ENCODE measurements at places on chromosomes 3 and 15.

GRCh38 chr3:132004571-132004970 is 30.2 kb downstream of the CPNE4 start:
- DNase-seq, result no peak

- DNase-seq, result peak; percentile 65
Measured at GRCh38 chr3:42701371-42702065, 1.1 kb downstream of the HHATL start.

DNA sequence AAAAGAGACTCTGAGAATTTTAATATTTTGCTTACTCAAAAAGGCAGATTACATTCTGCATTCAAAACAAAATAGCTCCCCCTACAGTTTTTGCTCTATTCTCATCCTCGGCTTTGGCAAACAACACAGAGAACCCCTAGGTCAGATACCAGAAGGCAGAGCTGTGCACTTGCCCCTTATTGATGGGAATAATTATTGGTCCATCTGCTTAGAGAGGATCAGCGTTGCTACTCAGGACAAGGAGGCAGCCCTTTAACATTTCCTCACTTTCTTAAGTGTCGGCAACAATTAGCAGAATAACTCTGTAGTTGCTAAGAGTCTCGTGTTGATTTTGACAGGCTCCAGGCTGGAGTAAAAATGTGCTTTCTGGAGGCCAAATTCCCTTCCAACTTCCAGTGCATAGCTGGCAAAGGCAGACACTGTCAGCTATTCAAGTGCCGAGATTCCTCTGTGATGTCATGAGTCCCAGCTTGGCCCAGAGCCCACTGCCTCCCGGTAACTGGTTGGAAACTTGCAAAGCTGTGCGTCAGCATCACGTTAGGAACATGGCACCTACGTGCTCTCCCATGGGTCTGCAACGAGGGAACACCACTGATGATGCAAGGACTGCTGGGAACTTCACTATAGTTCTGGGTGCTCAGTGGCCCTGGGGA is 482.7 kb upstream of the ADAMTS9 start:
- DNase-seq, result peak; percentile 89

- no peak for DNase-seq
Measured at GRCh38 chr3:182869059-182869458, 75.8 kb downstream of the ATP11B start.

GRCh38 chr3:55309336-55309735 is 177.8 kb downstream of the WNT5A start:
- no peak for DNase-seq

GRCh38 chr3:194370753-194371152 is 1.2 kb upstream of the LRRC15 start:
- no peak for DNase-seq

DNA sequence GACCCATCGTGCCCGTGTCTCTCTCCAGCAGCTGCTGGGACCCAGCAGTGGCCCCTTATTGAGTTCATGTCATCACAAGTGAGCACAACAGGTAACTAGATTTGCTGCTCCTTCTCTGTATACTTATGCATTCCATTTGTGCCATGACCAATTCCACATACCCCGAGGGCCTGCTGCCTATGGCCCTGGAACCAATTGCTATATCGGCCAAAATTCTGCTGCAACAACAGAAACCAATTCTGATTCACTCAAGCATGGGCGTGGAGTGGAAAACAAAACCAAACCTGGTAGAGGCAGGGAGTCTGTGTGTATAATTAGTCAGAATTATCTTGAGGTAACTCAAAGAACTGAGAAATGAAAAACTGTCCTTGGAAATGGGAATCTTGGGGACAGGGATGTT is 516.6 kb downstream of the EPHB1 start:
- DNase-seq, result no peak

GRCh38 chr3:172062761-172063160 is 23.4 kb downstream of the FNDC3B start:
- no peak for DNase-seq

GRCh38 chr15:67850994-67851571 is 11.2 kb upstream of the RNU6-1 start:
- DNase-seq, result no peak

- DNase-seq, result no peak
Measured at GRCh38 chr15:92643849-92644815, 11.4 kb downstream of the FAM174B start.

Data from left hindlimb (tissue), 1 donor.